Hippocampal formation (tissue), 2 donors: ENCODE measurements at places on chromosomes 2 and 18.

DNA sequence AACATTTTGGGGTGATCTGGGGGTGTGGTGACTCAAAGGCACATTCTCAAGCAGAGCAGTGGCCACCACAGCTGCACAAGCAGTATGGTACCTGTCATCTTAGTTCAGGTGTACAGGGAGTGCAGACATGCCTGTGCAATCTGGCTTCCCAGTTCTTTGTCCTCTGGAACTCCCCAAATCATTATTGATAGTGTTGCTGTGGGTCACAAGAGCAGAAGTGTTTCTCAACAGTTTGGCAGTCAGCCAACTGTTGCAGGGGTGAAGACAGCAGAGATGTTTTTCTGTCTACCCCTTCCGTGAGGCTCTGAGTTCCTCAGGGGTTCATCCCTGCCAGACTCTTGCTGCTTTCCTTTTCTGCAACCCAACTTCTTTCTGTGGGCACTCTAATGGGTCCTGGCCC is 206.5 kb upstream of the ZSWIM2 start:
- DNase-seq: no peak

DNA sequence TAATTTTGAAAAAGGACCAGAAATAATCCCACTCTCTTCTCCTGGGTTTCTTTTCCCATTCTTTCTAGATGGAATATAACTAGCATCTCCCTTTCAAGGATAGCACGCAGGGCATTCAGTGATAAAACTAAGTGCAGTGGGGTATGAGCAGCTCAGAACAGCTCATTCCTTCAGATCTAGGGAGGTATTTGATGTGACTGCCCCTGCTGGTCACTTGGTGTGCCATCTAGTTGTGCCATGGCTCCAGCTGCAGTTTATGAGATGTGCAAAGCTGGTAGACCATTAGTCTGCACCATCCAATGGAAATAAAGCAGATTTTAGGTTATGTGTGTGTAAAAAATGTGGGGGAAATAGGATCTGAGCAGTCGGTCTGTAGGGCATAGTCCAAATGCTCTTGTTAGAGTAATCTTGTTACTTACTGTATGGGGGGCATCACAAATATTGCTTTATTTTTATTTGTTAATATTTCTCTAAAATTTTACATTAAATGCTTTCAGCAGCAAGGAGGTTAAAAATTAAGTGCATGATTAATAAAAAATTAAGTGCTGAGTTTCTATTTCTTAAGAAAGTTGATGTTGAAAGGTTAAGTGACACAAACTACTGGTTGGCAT is 38.9 kb downstream of the CTAGE1 start:
- DNase-seq: no peak

DNA sequence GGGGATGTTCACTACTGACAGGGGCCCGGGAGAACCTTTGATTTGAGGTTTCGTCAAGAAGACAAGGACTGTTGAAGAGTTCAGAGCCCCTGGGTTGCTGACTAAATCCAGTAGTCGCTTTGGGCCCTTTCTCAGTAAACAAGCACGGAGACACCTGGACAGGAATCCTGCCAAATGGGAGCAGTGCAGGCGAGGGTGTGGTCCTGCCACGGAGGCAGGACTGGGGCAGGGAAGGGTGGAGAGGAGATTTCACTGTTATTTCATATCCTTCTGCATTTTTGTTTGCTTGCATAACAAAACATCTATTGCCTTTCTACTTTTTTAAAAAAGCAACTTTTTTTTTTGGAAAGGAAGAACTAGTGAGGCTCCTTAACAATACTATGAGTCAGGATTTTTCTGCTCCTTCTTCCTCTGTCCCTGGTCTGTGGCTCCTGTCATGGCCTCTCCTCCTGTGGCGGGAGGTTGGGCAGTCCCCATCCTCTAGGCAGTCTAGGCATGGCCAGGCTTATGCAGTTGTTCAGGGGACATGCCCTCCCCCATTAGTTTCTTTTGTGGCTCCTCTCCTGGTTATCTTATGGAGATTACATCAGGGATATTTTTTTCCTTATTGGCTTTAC is 57.7 kb downstream of the ARHGEF4 start:
- DNase-seq: no peak

- no peak for DNase-seq
Observed at GRCh38 chr2:23806665-23807249, 120.2 kb downstream of the ATAD2B start.

DNA sequence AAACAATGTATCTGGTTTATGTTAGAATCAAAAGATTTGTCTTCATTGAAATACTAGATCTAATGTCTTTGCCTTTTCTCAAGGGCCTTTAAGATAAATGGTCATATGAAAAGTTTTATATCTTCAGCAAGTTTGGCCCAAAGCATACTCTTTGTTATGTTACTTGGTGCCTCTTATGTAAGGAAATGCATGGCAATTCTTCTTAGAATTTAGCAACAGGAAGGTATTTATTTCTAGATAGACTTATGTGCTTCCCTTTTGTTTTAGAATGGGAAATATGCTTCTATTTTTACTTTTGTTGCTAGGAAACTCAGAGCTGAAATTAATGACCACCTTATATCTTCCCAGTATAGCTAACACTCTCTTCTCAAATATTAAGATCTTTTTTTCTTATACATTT is 117.4 kb upstream of the DLX2 start:
- no peak for DNase-seq

GRCh38 chr2:26411419-26411818 is 9.7 kb downstream of the DRC1 start:
- no peak for DNase-seq

DNA sequence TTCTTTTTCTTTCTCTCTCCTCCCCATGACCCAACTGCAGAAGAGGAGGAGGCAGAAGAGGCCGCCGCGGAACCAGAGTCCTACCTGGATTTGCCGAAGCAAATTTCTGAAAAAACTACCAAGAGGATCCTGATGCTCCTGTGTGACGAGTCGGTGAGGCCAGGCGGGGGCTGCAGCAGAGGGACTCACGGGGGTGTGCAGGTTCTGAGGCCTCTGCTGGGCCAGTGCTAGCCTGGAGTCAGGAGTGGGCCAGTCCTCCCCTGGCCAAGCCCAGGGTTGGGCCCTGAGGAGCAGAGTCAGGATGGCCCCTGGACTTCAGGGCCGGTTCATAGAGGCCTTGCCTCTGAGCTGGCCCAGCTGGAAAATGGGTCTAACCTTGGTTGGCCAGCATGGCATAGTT is 29.3 kb downstream of the OTOF start:
- no peak for DNase-seq

DNA sequence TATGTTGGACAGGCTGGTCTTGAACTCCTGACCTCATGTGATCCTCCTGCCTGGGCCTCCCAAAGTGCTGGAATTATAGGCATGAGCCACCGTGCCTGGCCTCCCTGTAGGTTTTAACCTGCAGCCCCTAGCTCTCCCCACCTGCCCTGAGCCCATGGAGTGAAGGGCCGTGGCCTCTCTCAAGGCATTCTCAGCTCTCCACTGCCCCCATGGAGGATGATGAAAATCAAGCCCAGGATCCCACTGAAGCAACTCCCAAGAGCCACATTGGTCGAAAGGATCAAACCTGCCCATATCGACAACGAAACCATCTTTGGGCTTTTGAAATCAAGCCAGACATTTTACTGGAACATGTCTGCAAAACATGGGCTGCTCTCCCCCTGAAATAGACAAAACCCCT is 22.4 kb upstream of the CREG2 start:
- DNase-seq: no peak

DNA sequence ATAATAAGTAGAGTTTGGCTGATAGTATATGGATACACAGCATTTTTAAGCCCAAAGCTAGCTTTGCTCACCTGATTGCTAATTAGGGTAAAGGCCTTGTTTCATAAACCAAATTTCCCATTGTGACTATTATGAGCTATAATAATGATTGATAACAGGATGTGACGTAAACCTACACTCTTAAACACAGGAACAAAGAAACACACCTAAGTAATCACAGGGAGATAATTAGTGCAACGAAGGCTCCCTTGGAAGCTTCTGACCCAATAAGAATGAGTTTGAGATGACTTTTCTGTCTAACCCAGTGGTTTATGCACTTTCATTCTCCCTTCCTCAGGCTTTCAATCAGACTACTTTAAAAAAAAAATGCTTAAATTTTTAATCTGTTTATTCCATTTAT is 683.2 kb downstream of the SATB2 start:
- no peak for DNase-seq

GRCh38 chr2:134713606-134714005 is 5.2 kb downstream of the TMEM163 start:
- DNase-seq: no peak

DNA sequence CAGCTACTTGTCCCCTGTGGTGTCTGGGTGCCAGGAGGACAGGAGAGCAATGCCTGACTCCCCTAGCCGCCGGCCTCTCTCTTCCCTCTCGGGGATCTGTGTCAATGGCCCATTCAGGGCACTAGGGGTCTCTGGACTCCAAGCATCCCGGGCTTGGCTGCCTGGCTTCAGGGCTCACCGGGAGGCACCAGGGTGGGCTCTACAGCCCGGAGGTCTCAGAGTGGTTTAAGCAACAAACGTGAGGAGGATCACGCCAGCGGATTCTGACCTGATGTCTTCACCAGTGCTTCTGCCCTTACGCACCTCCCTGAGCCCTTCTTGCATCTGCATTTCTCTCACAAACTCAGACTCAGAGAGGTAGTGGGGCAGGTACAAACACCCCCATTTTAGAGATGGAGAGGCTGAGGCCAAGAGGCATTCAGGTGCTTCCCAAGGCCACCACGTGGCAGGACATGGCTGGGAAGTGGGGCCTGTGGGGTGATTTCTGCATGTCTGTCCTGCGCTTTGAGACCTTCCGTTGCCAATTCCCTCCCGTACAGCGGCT is 243.0 kb downstream of the CELF4 start:
- DNase-seq: no peak

DNA sequence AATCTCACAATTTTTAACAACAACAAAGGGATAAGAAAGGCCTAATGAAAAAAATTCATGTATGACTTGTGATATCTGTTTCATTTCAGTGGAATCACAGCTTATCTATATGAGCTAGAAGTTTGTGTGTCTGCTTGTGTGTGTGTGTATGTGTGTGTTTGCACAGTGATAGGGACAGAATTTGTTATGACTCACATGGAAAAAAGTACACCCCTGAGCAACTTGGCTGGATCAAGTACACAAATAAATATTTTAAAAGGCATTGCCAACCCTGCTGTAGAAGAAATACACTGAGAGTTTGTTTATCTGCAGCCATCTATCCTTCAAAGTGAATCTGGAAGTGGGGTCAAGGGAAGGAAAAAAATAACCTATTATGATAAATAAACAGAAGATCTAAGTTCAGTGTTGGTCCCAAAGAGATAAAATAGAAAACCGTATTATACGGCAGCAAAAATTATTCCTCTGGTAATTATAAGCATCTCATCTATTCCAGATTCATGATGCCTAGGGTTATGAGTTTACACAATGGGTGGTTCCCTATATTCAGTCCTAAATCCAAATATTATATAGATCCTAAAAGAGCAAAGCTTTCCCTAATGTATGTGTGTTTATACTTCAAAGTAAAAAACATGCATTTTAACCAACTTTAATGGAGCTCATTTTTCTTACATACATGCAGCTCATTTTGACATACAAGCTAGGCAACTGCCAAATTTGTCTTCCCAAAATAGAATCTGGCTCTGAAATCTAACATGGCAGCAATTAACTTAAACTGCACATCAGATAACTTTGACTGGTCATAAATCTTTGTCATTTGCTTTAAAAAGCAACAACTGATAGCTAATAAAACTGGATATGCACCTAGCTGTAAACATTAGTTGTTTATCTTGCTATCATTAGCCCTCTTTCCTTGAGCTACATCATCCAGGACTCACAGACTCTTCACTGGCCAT is 420.6 kb downstream of the IRS1 start:
- no peak for DNase-seq
